Activated T-cell treated with anti-CD3 and anti-CD28 coated beads for 48 hours (primary cell): ENCODE measurements at places on chromosomes 7 and 10.

DNA sequence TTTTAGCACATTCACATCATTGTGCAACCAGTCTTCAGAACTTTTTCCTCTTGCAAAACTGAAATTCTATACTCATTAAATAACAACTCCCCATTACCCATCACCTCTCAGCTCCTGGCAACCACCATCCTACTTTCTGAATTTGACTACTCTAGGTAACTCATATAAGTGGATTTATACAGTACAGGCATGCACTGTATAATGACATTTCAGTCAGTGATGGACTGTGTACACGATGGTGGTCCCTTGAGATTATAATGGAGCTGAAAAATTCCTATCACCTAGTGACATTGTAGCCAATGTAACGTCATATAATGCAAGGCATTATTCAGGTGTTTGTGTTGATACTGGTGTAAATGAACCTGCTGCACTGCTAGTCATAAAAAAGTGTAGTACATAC is 60.1 kb downstream of the BTRC start:
- DNase-seq = no peak

DNA sequence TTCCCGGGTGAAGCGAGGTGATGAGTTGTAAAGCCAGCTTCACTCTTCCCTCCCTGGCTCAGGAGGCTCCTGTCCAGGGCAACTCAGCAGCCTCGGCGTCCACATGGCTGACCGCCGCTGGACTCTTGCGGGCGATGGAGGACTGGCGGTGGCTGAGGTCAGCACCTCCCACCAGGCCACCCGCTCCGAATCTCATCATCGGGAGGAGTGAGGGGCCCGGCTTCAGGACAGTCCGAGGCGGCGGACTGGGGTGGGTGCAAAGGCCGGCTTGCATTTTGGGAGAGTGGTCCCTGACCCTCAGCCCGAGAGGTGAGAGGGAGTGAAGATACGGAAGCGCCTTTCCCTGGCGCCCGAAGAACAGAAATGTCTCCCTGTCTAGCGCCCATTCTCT is 759 bp downstream of the DNAJB12 start:
- DNase-seq = no peak

DNA sequence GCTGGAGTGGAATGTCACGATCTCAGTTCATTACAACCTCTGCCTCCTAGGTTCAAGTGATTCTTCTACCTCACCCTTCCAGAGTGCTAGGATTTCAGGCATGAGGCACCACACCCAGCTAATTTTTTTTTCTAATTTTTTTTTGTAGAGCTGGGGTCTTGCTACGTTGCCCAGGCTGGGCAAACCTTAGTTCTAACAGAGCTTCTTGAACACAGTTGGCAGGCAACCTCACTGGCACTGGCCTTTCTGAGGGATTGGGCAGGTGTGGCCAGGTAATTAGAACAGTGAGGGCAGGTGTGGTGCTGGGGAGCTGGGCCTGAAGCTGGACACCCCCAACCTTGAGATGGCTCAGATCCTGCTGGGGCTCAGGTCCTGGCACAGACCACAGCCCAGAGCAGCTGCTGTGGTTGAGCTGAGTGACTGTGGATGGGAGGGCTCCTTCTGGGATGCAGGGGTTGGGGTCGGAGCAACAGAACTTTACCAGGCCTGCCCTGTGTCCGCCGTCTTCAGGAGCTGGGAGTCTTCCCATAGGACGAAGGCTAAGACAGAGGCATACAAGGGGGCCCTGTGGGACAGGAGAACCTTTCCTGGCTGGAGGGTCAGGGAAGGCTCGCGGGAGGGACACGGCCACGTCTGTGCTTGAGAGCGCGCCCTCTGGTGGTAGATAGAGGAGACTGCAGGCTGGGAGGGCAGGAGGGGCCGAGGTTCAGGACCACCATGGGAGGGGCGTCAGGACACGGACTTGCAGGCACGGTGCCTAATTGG is 48.2 kb downstream of the COL26A1 start:
- peak; percentile 15 for DNase-seq

DNA sequence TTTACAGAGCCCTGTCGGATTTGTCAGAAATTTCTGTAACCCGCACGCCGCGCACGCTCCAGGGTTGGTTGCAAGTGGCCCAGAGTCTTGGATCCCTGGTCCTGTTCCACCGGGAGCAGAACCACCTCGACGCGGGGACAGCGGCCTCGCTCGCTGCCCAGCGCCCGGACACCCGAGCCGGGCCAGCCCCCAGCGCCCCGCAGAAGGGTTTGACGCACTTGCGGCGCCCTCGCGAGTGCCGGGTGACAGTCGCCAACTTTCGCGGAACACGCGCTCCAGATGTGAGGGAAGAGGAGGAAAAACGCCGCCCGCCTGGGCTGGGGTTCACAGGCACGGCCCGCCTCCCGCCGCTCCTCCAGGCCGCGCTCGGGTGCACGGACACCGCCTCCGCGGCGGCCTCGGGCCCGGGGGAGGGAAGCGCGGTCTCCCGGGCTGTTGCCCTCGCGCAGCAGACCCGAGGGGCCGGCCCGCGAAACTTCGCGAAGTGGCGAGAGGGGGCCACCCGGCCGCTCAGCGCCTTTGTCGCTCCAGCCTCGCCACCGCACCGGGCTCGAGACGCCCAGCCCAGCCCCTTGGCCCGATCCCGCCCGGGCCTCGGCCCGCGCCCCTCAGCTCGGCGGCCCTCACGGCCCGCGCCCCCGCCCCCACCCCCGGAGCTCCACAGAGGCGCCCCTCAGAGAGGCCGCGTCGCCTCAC is 514 bp downstream of the RNF216 start:
- DNase-seq = peak; percentile 27

DNA sequence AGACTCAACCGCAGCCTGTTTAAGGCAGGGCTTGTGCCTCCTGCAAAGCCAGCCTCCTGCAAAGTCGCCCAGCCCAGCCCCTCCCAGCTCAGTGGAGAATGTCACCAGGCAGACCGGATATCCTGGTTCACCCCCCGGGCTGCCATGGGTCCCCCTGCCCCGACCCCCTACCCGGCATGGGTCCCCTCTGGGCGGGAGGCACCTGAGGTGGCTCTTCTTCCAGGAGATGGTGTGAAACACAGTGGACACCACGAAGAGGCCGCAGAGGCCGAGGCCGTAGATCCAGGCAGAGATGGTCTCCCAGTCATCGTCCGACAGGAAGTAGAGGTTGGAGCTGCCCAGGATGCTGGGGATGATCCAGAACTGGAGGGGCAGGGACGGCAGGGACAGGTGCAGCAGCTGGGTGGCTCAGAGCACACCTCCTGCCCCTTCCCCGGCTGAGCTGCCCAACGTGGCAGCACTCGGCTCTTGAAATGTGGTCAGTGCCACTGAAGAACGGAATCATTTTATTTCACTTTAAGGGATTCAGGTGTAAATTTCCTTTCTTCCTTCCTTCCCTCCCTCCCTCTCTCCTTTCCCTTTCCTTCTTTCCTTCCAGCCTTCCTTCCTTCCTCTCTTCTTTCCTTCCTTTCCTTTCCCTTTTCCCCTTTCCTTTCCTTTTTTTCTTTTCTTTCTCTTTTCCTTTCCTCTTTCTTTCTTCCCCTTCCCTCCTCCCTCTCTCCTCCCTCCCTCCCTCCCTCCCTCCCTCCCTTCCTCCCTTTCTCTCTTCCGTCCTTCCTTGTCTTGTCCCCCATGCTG is 36.7 kb upstream of the RADIL start:
- DNase-seq = no peak
